ENCODE measurements at places on chromosomes 1 and 21. TPM values are rescaled to one million over a fixed set of nuclear protein-coding genes. Genes with fewer than 3 reads are reported as not detected.

DNA sequence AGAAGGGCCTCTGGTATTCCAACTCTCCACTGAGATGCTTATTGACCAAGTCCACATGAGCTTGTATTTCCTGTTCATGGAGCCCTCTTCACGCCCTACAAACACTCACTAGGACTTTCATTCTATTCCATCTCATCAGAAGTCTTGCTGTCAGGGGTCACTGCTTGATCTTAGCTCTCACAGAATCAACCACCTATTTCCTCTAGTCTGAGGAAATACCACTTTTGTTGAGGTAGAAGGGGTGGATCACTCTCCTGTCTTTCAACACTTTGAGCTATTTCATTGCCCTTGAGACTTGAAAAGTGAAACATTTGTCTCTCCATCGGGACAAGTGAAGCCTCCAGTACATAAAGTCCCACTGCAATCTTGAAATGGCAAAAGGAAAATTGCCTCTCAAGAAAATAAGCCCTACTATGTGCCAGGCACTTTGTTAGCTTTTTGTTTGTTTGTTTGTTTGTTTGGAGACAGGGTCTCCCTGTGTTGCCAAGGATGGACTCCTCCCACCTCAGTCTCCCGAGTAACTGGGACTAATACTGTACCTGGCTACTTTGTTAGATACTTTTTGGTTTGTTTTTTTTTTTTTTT, 19.8 kb upstream of the FAM110D start:
- no peak for DNase-seq

The HORMAD1 gene
- not detected for total RNA-seq

The FCGR1A gene
- not detected for total RNA-seq

- no peak for DNase-seq
These were observed 171.4 kb downstream of the CAMTA1 start for GRCh38 chr1:6956488-6957159.

The TSPEAR gene
- under 0.01 TPM for total RNA-seq

GRCh38 chr1:19081218-19081893, 124.9 kb upstream of the IFFO2 start:
- DNase-seq = no peak

GRCh38 chr1:116099379-116099778, 11.8 kb upstream of the MAB21L3 start:
- no peak for DNase-seq

GRCh38 chr1:175841738-175842187, 98.4 kb upstream of the TNR start:
- no peak for DNase-seq

DNA sequence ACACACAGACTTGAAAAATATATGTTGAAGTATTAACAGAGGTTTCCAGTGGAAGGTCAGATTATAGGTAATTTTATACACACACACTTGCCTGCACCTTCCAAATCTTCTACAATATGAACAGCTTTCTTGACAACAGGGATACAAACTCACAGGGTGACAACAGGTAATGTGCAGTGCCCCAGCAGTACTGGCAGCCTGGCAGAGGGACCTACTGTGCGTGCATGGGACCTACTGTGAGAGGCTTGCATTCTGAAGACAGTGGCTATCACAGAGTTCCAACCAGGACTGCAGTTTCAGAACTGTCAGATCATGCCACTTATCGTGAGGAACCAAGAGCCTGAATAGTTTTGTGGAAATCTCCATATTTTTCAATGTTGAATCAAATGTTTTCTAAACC, 3.8 kb downstream of the SCYL3 start:
- DNase-seq = no peak

- DNase-seq = peak; percentile 66
These were observed 207.4 kb downstream of the APP start for GRCh38 chr21:25963181-25963580.

GRCh38 chr1:100239961-100240360, 9.7 kb downstream of the DBT start:
- no peak for DNase-seq

- no peak for DNase-seq
These were observed 70.7 kb upstream of the MUTYH start for GRCh38 chr1:45410850-45411509.

- DNase-seq = no peak
These were observed 683 bp upstream of the EFNA4 start for GRCh38 chr1:155062702-155063411.

GRCh38 chr1:33358114-33358794, 37.4 kb upstream of the A3GALT2 start:
- no peak for DNase-seq

DNA sequence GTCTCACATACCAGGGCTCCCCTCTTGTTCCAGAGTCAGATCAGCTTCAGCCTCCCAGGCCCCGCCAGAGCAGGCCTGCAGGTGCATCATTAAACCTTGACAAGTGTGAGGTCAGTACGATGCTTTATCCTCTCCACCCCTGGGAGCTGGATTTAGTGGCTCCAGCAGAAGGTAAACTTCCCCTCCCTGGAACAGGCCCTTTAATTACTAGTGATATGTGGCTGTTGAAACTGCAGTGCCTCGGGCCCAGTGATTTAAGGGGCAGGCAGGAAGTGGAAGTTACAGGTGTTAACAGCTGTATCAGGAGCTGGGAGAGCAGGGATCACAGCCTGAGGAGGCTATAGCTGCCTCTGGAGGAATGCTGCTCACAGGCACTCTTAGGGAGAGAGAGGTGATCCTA, 132.4 kb upstream of the KLHDC7A start:
- no peak for DNase-seq

- no peak for DNase-seq
These were observed 146.5 kb downstream of the PDE4B start for GRCh38 chr1:65939191-65939590.

The DNAI4 gene
- 6.0 TPM for total RNA-seq

The KRTAP11-1 gene
- not detected for total RNA-seq

DNA sequence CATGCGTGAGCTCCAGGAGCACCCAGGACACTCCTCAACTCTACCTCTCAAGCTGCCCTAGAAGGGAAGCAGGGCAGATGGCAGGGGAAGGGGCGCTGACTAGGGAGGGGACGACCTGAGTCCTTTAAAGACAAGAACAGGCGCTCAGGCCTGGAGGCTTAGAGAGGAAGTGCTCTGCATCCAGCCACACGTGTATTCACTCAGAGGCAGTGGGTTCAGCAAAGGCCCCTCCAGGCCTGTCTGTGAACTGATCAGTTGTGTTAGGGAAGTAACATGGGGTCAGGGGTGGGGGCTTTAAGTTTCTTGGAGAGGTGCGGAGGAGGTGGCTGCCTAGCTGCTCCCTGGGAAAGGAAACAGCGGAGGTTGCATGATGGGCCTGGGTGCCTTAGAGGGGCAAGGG, 37.1 kb upstream of the ARF1 start:
- DNase-seq = no peak

The SPRR1B gene
- total RNA-seq = not detected

DNA sequence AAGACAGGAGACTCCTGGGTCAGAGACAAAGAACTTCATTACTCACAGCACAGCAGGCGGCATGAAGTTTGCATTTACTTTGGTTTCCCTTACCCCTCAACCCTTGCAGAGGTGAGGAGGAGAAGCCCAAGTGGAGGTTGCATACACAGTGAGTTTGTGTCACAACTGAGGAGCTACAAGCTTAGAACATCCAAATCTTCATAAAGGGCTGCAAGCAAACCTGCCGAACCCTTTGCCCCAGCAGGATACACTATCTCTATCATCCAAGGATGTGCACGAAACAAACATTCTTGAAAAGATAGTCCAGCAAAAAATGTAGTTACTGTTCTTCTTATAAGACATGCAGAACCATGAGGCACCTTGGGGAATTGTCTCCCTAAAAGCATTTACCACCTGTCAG, 493.5 kb downstream of the SETD4 start:
- no peak for DNase-seq

- DNase-seq = no peak
These were observed 18.0 kb downstream of the NTPCR start for GRCh38 chr1:232968391-232968790.

The ANGPTL3 gene
- total RNA-seq = not detected

DNA sequence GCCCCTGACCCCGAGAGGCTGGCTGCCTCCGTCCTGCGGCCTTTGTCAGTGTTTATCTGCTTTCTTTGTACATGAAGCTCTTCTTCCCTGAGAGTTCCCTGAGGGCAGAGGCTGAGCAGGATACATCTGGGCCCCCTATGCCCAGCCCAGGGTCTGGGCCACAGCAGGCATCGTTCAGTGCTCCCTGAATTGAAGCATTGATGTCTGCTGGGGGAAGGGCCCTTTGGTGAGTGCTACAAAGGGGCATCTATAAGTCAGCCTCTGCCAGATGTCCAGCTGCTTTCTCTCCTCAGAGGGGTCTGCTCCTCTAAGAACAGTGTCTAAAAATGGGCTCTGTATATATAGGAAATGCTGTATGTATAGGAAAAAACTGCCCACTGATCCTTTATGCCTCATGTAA, 2.1 kb downstream of the HEYL start:
- DNase-seq = no peak

GRCh38 chr1:44500181-44501046, 95.4 kb downstream of the RNF220 start:
- DNase-seq = peak; percentile 47

DNA sequence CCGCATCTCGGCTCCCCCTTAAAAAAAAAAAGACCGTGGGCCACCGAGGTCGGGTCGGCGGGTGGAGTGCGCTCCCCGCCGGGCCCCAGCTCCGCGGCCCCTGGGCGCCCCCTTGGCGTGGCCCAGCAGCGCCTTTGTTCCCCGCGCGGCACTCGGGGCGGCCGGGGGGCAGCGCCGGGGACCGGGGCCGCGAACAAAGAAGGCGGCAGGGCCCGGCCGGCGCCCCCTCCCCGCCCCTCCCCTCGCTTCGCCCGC, 571 bp downstream of the MARCKSL1 start:
- no peak for DNase-seq

- no peak for DNase-seq
These were observed 18.4 kb upstream of the TSPAN2 start for GRCh38 chr1:115107516-115108260.

GRCh38 chr1:62796221-62796620, 12.3 kb downstream of the ATG4C start:
- DNase-seq = no peak

The ACKR1 gene
- under 0.01 TPM for total RNA-seq

- peak; percentile 93 for DNase-seq
These were observed 38.3 kb downstream of the ECE1 start for GRCh38 chr1:21251773-21252471.

- no peak for DNase-seq
These were observed 302.2 kb upstream of the ESRRG start for GRCh38 chr1:217025381-217025780.
